ENCODE measurements at places on chromosomes 7 and 10. TPM values are rescaled to one million over a fixed set of nuclear protein-coding genes. Genes with fewer than 3 reads are reported as not detected.

DNA sequence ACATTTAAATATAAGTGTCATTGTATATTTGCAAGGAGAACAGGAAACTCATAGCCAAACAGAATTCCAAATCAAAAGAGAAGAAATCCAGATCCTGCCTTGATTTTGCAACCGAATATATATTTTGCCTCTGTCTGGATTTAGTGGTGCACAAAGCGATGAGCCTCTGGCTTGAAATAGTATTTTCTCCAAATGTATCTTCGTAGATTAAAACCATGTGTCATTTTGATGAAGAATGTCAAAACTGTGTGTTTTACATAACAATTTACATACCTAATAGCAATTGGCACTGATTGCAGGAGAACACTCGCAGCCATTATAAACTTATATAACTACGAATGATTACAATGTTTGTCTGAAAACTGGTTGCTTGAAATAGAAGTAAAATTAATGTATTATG lies 156.4 kb downstream of the ARID5B start:
- no peak for DNase-seq

DNA sequence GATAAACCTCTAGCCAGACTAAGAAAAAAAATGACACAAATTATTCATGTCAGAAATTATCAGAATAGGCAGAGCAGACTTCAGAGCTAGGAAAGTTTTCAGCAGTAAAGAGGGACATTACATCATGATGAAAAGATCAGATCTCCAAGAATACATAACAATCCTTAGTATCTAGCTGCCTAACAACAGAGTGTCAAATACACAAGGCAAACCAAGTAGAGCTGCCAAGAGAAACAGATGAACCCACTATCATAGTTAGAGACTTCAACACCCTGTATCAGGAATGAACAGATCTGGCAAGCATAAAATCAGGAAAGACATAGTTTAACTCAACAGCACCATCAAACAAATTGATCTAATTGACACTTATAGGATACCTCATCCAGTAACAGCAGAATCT lies 92.3 kb downstream of the NKX6-2 start:
- DNase-seq = no peak

The AGR3 gene
- total RNA-seq = not detected

DNA sequence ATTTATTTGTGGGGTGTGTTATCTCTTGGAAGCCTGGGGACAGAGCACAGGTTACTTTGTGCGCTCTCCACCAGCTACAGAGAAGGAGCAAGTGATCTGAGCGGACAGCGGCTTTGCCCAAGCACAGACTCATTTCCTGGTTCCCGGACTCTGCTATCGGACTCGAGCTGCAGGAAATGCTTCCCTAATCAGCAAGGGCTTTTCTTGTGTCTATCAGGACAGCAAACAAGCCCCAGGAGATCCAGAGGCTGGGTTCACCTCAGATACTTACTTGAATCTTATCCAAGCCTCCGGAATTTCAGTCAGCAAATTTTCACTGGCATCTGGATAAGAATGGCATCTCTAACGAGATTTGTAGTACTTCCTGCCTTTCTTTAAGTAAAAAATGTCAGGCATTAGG lies 27.8 kb downstream of the MRC1 start:
- no peak for DNase-seq

The CTAGE15 gene
- total RNA-seq = not detected

The SUN1 gene
- 86.7 TPM for total RNA-seq

The PKD2L1 gene
- not detected for total RNA-seq

The SNX13 gene
- total RNA-seq = 35.1 TPM

Data from activated naive CD8-positive, alpha-beta T cell treated with anti-CD3 and anti-CD28 coated beads, Interleukin-2, amount 10 ng/mL, durations not matched to agents 7 days and 5 days (primary cell).